Activated T-helper 17 cell treated with anti-CD3 and anti-CD28 coated beads, Interleukin-2, amount 50 U/mL, for 72 hours (primary cell): ENCODE measurements at places on chromosomes 7 and 10. TPM values are rescaled to one million over a fixed set of nuclear protein-coding genes. Genes with fewer than 3 reads are reported as not detected.

The SHH gene
- not detected for total RNA-seq

The FGFBP3 gene
- 0.37 TPM for total RNA-seq

The PLXDC2 gene
- not detected for total RNA-seq

The CPVL gene
- not detected for total RNA-seq

The TRPV5 gene
- 0.13 TPM for total RNA-seq

The NPSR1 gene
- not detected for total RNA-seq

The SLC13A1 gene
- total RNA-seq: not detected

The POLR2J gene
- 63.5 TPM for total RNA-seq

The ETV1 gene
- 1.7 TPM for total RNA-seq

The CYP3A4 gene
- not detected for total RNA-seq

The VWA2 gene
- not detected for total RNA-seq

The AGR3 gene
- not detected for total RNA-seq

The HDAC9 gene
- total RNA-seq: 1.4 TPM

The NPY gene
- total RNA-seq: not detected

The FGL2 gene
- 0.16 TPM for total RNA-seq

The EGR2 gene
- 5.5 TPM for total RNA-seq

The MYPN gene
- not detected for total RNA-seq

The EPDR1 gene
- 0.54 TPM for total RNA-seq

The GRID2IP gene
- total RNA-seq: 0.32 TPM

The PSD gene
- total RNA-seq: 3.0 TPM

The FXYD4 gene
- total RNA-seq: not detected

The AUTS2 gene
- 20.1 TPM for total RNA-seq

The FHIP2A gene
- 22.8 TPM for total RNA-seq

The FRAT1 gene
- total RNA-seq: 3.7 TPM

The PRRT4 gene
- total RNA-seq: 0.45 TPM

The PDK4 gene
- total RNA-seq: not detected

The STEAP2 gene
- total RNA-seq: not detected

The GHRHR gene
- not detected for total RNA-seq

The CRPPA gene
- 0.93 TPM for total RNA-seq

The SNCG gene
- not detected for total RNA-seq

The STX1A gene
- total RNA-seq: 40.9 TPM

The FAM25C gene
- total RNA-seq: not detected

The ITPRID1 gene
- not detected for total RNA-seq

The ADARB2 gene
- total RNA-seq: not detected

The COL1A2 gene
- total RNA-seq: not detected

The H2BK1 gene
- 1.2 TPM for total RNA-seq

The ELAPOR2 gene
- 3.0 TPM for total RNA-seq

The C7orf57 gene
- 0.32 TPM for total RNA-seq

The DGKB gene
- total RNA-seq: not detected

The ACSM6 gene
- not detected for total RNA-seq

The ELMO1 gene
- total RNA-seq: 106 TPM

The LANCL2 gene
- total RNA-seq: 9.4 TPM

The CLDN4 gene
- total RNA-seq: not detected

The GALNT11 gene
- 20.3 TPM for total RNA-seq

The UCMA gene
- not detected for total RNA-seq
